HepG2 (cell line): ENCODE measurements at places on chromosomes 13 and 19.

DNA sequence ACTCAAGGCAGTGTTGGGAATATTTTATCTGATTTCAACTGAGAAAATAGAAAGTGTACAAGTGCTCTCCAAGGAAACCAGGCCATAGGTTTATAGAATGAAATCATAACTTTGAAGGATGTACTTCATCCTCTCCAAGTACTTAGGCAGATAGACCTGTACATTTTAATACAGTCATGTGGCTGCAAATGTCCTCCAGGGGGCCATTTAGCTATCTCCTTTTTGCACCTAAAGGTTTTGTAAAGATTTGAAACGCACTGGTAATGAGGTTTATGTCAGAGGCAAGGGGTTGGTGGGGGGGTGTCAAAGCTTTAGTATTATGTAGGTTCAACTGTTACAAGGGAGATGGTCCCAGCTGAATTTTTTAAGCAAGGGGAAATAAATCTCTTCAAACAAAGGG is 364.4 kb downstream of the DCT start:
- DNase-seq, result no peak

GRCh38 chr13:43301346-43301969 is 278.1 kb downstream of the DNAJC15 start:
- no peak for DNase-seq

GRCh38 chr13:24304620-24305019 is 4.8 kb upstream of the C1QTNF9 start:
- DNase-seq, result no peak

DNA sequence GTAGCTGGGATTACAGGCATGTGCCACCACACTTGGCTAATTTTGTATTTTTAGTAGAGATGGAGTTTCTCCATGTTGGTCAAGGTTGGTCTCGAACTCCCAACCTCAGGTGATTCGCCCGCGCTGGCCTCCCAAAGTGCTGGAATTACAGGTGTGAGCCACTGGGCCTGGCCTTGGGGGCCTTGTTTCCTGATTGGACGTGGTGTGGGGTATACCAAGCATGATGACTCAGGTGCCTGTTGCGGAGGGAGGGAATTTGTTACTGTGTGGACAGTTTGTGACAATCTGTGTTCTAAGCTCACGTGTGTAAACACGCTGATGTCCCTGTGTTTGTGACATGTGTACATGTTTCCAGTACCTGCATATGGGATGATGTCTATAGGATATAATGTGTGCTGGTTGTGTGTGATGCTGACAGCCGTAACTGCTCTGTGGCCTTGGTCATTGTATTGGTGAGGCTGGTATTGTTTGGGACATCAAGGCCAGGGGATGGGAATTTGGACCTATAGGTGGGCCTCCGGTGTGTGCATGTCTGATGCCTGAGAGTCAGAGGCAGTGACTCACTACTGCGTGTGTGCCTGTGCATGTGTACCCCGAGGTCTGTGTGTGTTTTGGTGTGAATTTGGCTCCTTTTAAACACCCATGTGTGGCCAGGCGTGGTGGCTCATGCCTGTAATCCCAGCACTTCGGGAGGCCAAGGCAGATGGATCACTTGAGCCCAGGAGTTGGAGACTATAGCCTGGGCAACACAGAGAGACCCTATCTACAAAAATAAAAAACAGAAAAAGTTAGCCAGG is 1.6 kb upstream of the EGLN2 start:
- peak; percentile 56 for DNase-seq

GRCh38 chr13:110350509-110350908 is 43.4 kb downstream of the COL4A2 start:
- no peak for DNase-seq

DNA sequence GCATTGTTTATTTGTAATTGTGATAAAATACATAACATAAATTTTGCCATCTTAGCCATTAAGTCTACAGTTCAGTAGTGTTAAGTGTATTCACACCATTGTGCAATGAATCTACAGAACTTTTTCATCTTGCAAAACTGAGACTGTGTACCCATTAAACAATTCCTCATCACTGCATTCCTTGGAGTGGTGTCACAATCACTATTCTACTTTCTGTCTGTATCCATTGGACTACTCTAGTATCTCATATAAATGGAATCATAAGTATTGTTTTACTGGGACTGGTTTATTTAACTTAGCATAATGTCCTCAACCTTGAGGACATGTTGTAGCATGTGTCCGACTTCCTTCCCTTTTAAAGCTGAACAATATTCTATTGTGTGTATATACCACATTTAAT is 36.8 kb downstream of the UFM1 start:
- DNase-seq, result no peak

- no peak for DNase-seq
Measured at GRCh38 chr13:37495046-37495445, 103.5 kb downstream of the POSTN start.

GRCh38 chr13:42645717-42646116 is 71.8 kb downstream of the TNFSF11 start:
- no peak for DNase-seq

GRCh38 chr19:1474011-1474764 is 4.8 kb downstream of the C19orf25 start:
- DNase-seq, result no peak

GRCh38 chr13:109803825-109804224 is 17.4 kb upstream of the IRS2 start:
- peak; percentile 20 for DNase-seq

DNA sequence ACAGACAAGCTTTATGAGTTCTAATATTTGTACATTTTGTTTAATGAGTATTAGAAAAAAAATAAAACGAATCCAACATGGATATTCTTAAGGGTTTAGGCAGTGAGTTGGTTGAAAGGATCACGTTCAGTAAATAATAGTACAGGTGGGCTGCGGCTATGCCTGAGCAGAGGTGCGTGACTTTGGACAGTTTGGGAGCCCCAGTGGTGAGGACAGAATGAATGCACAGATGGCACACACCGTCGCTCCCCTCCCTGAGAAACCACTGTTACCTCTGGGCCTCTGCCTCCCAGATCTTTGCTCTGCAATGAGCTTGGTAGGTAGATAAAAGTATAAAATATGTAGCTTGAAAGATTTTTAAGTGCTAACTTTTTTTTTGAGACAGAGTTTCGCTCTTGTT is 153.3 kb downstream of the SIPA1L3 start:
- no peak for DNase-seq

GRCh38 chr19:11481534-11482383 is 913 bp upstream of the ELAVL3 start:
- DNase-seq, result peak; percentile 52

GRCh38 chr13:103067751-103068555 is 1.7 kb upstream of the SLC10A2 start:
- no peak for DNase-seq

DNA sequence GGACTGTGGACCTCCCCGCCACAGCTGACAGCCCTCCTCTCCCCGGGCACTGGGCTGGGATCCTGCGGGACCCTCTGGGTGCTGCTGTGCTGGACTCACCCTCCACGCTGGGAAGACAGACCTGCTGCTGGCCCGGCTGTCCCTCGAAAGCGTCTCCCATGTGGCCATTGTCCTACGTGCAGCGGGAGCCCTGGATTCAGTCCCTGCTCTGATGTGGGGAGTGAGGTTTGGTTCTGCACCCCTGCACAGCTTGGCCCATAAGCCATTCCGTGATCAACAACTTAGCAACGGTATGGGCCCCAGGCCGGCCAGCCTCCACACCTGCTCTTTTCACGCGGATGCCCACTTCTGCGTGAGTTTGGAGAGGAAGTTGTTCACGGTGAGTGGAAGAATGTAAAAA is 195.2 kb downstream of the TEX29 start:
- no peak for DNase-seq

DNA sequence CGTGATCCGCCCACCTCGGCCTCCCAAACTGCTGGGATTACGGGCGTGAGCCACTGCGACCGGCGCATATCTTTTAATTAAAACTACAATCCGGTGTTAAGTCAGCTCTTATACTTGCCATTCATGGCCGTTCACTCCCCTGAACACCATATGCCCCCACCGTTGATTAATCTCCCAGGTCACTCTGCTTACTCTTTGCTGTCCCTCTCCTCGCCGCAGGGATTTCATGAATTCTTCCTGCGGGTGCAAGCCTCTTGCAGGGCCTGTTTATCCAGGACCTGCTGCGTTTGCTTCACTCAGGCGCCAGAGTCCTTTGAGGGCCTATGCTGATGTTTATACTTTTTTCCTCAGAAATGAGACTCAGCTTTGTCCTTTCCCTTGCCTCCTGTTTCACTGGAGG is 996 bp downstream of the ERVV-2 start:
- no peak for DNase-seq

- DNase-seq, result no peak
Measured at GRCh38 chr19:33905937-33906577, 109.4 kb downstream of the KCTD15 start.

GRCh38 chr13:50643060-50643459 is 200.4 kb downstream of the DLEU7 start:
- no peak for DNase-seq

DNA sequence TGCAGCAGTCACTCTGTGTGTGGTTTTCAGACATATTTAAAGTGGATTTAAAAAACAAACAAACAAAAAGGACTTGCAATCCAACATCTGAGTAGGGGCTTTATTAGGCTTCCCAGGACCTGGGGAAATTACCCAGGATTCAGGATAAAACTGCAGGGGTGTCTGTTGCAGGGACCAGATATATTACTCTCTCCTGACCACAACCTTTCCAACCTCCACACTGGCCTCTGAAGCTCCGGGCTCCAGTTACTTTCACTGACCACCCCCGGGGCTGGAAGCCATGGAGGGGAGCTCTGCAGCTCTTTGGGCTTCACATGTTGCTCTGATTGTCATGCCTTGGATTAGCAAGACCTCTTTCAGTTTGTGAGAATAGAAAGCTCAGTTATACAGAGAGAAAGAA is 75.2 kb downstream of the INSR start:
- DNase-seq, result no peak

DNA sequence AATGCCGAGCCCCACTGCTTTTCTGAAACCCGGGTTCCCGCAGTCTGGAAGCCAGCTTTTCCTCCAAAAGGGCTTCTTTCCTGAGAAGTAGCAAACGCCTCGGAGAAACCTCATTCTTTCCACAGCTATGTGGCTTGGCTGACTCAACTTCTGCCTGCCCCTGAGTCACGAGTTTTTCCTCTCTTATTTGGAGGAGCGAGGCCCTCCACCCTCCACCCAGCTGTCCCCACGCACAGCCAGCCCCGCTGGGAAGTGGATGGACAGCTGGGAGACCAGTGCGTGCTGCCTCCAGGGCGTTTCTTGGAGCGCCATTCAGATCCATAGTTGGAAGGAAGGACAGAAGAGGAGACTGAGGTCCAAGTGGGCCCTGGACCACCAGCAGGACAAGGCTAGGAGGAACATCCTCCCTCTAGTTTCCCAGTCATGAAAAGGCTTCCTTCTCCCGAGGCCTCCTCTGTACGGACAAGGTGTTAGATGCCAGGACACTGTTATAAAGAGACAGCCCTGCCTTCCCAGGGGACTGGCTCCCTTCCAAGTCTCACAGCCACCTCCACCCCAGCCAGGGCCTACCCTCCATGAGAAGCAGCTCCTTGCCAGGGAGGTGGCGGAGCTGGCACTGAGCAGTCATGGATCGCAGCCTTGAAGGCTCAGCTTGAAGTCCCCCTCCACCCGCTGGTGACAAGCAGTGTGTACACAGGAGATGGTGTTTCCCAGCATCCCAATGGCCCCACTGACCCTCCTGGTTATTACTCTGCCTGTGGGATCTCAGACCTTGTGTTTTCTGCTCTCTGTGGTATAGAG is 2.5 kb upstream of the PLEKHF1 start:
- DNase-seq, result no peak

GRCh38 chr13:71787414-71787813 is 79.6 kb downstream of the DACH1 start:
- no peak for DNase-seq
